Stimulated activated CD8-positive, alpha-beta memory T cell treated with anti-CD3 and anti-CD28 coated beads, Interleukin-4, amount 100 ng/mL, for 4 hours (primary cell): ENCODE measurements at places on chromosomes 5 and 9.

DNA sequence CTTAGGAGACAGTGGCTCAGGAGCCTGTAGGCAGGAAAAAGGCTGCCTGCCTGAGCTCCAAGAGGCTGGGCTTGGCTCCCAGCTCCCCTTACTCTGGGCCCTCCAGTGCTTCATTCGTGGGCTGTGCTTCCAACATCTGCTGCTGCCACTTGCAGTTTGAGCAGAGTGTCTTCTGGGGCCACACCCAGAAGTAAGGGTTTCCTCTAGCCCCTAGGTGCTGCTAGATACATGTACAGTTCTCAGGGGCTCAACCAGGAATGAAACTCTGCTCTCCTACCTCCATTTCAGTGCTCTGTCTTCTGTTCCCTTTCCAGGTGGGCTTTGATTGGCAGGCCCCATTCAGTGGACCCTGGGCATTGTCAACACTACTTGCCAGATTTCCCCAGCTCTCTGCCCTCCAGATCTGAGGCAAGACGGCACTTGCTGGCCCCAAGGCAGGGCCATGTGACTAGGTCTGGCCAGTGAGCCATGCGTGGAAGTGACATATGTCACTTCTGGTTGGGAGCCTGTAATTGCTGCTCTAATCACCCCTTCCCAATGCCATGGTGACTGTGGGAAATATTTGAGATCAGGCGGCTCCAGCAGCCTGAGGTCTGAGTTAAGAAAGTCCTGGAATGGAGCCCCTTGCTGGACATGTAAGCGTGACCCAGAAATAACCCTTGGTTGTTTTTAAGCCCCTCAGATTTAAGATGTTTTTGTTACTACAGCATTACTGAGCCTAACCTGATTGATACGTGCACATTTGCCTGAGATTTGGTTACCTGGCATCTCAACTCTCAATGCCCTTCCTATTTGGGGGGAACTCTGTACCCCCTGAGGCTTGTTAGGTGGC lies 9.4 kb upstream of the BOD1 start:
- no peak for DNase-seq

DNA sequence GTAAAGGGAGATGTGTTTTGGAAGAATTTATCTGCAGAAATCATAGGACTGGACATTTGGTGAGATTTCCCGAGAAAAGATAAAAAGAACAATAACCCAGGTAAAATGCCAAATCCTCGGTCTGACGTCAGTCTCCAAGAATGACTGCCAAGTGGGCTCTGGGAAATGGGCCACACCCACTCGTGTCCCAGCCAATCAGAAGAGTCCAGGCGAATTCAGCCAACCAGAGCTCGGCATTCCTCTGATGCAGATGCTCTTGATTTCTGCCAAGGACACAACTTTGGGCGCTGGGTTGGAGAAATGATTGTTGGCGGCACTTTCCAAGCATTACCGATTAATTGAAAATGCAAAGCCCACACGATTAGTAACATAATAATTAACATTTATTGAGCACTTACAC lies 73.3 kb downstream of the FGF18 start:
- DNase-seq, result no peak

- DNase-seq, result no peak
Observed at GRCh38 chr5:83003791-83004190, 73.4 kb downstream of the TMEM167A start.

GRCh38 chr5:131617140-131617822 lies 17.7 kb downstream of the RAPGEF6 start:
- no peak for DNase-seq

DNA sequence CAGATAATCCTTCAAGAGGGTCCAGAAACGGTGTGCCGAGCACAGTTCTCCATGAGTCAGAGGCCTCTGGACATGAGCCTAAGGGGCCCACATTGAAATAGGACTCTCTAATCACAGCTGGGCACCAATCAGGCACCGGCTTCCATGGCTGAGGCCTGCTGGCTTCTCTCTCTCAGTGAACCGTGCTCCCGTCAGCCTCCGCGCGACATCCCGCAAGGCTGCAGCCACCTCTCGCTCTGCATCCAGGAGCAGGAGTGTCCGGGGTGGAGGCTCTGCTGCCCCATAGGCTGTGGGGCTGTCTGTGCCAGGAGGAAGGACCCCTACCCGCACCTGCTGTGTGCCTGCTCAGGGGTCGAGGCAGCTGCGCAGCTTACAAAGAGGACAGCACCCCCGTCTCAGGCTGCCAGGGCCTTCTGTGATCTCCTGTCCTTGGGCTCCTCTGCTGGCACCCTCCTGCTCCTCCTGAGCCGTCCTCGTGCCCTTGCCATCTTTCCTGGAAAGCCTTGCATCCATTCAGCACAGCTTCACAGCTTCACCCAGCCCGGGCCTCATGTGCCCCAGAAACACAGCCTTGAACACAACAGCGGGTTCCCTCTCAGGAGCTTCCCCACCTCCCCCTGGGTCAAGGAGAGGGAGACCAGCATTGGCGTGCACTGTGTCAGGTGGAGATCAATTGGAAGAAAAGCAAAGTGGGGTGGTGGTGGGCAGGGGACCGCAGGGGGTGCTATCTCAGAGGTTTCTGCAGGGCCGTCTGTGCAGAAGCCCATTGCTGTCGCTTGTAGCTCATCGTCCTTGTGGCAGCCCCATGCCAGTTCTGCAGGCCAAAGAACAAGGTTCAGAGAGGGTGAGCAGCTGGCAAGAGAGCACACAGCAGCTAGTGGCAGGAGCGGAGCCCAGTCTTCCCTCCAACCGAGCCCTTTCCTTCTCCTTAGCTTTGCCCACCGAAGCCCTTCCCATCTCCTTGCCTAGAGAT lies 22.8 kb upstream of the FCN1 start:
- DNase-seq, result no peak

DNA sequence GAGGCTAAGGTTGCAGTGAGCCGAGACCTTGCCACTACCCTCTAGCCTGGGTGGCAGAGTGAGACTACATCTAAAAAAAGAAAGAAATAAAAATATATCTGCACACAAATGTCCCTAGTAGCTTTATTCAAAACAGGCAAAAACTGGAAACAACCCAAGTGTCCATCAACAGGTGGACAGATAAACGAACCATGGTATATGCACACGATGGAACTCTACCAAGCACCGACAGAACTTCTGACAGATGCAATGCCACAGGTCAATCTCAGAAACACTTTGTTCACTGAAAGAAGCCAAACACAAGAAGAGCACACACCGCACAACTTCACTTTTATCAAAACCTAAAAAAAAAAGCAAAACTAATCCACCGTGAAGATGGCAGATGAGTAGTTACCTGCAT lies 30.4 kb downstream of the CAMSAP1 start:
- DNase-seq, result no peak

- peak; percentile 47 for DNase-seq
Observed at GRCh38 chr9:126781186-126782052, 23.4 kb upstream of the ZBTB43 start.

GRCh38 chr5:104045987-104046386 lies 483.4 kb upstream of the NUDT12 start:
- no peak for DNase-seq

DNA sequence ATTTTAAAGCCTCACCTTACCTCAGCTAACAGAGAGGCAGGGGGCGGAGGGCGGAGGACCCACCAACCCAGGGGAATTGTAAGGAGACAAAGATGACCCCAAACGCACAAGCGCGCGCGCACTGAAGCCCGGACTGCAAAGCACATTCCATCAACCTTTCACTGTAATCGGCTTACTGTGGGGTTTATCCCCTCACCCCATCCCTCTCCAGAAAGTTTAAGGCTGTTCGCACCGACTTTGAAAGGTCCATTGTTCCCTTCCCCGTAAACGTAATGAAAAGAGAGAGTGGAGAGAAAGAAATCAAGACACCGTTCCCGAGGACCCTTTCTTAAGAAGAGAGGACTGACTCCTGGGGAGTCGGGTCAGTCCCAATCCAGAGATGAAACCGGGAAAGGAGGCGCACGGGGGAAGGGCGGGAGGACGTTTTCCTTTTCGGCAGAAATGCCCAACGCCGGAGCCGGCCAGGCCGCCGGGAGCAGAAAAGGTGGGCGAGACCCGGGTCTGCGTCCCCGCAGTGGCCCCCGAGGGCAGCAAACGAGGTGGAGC lies 464 bp downstream of the CEMIP2 start:
- no peak for DNase-seq

DNA sequence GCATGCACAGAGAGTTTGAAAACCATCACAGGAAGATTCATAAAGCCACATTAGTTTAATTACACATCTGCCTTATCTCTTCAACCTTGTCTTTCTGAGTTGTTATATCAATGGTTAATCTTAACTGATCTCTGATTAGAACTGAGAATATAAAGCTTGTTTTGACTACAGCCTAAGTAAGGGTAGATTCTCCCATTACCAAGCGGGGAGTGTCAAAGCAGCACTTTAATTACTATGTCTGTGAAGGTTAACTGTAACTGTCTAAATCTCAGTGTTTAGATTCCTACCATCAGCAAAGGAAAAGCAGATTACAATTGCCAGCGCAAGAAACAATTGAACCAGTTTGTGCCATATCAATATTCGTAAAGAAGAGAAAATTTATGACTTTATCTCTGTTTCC lies 348.7 kb downstream of the CDH12 start:
- DNase-seq, result no peak

GRCh38 chr5:61177716-61178115 lies 15.4 kb upstream of the SMIM15 start:
- DNase-seq, result no peak

- no peak for DNase-seq
Observed at GRCh38 chr5:109027983-109028607, 280.4 kb downstream of the FER start.

- no peak for DNase-seq
Observed at GRCh38 chr5:176779537-176779936, 30.8 kb upstream of the UNC5A start.

DNA sequence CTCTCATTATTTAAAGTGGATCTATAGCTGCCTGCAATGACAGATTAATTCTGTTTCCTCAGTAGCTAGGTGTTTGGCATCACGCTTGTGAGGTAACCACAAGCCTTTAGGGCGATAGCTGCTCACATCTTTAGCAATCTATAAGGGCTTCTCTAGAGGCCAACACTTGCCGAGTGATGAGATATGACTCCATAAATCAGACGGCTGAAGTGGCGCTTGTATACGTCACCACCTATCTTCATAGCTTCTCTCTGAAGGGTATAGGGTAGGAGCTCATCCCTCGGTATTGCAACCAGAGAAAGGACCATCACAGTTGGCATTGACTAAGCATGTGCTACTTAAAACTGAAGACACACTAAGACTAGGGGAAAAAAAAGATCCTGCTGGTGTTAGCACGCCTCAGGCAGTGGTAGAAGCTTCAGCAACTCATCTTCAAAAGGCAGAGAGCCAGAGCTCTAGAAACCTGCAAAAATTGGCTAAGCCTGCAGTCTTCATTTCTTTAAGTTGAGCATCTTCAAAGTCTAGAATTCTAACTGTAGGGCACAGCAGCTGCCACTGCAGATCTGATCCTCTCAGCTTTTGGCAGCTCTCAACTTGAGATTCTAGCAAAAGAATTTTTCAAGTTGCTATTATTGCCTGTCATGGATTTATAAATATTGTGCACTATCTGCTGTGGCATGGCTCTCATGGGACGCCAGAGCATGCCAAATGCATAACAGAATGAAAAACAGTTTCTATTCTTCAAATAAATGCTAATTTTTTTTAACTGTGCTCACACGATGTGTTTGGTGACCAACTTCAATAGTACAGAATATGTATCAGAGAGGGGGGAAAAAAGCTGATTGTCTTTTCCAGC lies 37.5 kb downstream of the PSMB7 start:
- no peak for DNase-seq

DNA sequence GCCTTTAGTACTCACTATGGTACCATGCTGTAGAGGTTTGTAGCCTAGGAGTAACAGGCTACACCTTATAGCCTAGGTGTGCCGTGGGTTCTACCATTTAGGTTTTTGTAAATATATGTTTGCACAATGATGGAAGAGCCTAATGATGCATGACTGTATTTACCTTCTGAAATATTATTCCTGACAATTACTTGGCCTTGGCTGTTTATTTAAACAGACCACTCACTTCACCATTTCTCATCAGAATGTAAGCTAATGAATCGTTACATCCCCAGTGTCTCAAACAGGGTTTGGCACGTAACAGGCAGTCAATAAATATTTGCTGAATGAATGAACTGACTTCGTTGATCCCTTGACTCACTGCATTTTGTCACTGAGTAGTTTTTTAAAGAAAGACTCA lies 93.1 kb downstream of the MED27 start:
- no peak for DNase-seq

- DNase-seq, result no peak
Observed at GRCh38 chr5:156942064-156942463, 21.0 kb downstream of the TIMD4 start.

- no peak for DNase-seq
Observed at GRCh38 chr9:1319436-1319835, 269.3 kb downstream of the DMRT2 start.

DNA sequence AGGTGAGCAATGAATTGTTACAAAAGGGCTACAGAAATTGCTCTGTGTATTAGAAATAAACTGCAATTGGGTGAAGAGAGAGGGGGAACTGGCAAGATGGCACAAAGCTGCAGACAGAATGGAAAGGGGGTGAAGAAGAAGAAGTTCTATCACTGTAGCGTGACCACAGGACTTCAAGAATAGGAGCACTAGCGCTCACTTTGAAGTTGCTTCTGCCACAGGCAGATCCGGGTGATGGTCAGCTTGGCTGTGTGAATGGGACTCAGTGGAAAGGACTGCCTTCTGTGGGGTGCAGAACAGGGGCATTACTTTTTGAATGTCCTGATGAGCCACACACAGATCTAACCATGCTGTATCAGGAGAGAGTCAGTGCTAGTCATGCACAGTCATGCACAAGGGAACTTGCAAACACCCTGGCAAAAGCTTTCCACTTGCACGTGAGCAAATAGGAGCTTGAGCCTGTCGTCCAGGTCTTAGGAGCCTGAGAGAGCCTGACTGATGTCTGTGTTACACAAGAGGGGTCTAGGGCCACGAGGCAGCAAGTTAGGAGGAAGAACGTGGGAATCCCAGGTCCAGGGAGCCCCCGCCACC lies 16.3 kb downstream of the IL5 start:
- DNase-seq, result no peak

- DNase-seq, result no peak
Observed at GRCh38 chr5:10591966-10592365, 28.1 kb downstream of the ANKRD33B start.

- no peak for DNase-seq
Observed at GRCh38 chr9:78029551-78030295, 1.9 kb downstream of the GNAQ start.

GRCh38 chr5:151125421-151125820 lies 32.2 kb downstream of the ANXA6 start:
- DNase-seq, result no peak

DNA sequence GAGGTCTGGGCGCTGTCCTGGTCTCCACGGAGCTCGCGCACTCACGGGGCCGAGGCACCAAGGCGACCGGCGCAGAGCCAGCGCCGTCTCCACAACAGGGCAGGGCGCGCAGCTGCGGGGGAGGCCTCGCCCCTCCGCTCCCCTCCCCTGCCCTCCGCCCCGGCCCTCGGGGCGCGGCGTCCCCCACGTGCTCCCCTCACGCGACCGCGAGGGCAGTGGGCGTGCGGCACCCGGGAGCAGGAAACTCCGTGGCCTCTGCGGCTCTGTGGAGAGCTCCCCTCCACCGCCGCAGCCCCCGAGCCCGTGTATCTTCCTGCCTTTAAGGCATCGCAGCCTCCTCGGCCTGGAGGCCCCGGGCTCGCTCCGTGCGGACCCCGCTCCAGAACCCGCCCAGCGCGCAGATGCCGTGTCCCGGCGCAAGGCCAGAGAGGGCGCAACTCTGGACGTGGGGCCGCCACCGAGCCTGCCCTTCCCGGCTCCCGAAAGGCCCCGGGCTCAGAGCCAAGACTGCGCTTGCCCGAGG lies 708 bp upstream of the TUBB4B start:
- peak; percentile 58 for DNase-seq

GRCh38 chr5:128380337-128380736 lies 157.7 kb downstream of the FBN2 start:
- no peak for DNase-seq
